Effector CD8-positive, alpha-beta T cell (primary cell): ENCODE measurements at places on chromosomes 5 and 9.

- DNase-seq, result peak; percentile 86
These were observed at the start of gene ZMYND19 for GRCh38 chr9:137590469-137591383. Gene ZMYND19, minus strand, starts transcription at chr9:137590512. Its CDS starts 249 bp downstream, at chr9:137590263.

DNA sequence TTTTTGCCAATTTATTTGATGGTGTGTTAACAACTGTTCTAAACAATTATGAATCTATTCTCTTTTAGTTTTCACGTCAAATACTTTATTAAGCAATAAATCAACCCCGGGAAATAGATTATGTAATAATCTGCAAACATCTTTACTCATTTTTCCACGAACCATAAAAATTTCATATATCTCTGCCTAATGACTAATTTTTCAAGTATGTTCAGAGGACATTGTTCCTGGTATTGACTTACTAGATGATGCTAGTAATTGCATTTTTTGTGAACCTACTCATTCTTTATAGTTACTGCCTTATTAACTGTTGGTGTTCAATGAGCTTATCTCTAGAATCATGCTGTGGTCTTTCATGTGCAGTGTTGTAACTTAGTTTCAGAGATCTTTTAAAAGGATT lies 41.0 kb upstream of the FBN2 start:
- DNase-seq, result no peak

DNA sequence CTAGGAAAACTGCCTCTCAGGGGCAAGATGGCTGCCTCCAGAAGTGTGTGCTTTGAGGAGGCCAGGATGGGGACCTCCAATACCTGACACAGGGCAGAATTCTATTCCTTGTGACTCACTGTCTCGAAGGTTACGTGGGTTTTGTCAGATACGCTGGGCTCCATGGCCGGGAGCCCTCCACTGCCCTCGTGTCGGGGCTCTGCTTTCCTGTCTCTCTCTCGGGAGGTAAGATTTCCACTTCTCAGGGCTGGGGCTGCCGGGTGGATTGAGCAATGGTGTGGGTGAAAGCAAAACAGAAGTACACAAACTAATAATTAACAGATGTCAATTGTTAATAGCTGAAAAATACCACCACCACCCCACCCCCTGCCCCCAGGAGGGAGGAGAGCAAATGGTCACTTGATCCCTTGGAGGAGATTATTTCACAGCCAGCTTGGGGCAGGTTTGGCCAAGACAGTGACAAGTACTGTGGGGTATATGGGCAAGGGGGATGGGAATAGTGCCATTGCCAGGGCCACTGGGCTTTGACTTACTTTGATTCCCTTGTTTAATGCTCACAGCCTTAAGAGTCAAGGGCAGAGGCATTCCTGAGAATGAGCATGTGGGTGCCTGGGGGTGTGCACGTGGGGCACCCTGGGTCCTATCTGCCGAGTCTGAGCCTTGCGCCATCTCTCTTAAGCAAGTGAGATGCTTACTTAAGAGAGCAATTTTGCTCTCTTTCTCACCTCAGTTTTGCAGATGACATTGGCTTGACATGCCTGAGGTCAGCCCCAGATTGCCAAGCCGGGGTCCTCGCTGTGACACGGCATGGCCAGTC lies 28.8 kb upstream of the DAB2IP start:
- no peak for DNase-seq

DNA sequence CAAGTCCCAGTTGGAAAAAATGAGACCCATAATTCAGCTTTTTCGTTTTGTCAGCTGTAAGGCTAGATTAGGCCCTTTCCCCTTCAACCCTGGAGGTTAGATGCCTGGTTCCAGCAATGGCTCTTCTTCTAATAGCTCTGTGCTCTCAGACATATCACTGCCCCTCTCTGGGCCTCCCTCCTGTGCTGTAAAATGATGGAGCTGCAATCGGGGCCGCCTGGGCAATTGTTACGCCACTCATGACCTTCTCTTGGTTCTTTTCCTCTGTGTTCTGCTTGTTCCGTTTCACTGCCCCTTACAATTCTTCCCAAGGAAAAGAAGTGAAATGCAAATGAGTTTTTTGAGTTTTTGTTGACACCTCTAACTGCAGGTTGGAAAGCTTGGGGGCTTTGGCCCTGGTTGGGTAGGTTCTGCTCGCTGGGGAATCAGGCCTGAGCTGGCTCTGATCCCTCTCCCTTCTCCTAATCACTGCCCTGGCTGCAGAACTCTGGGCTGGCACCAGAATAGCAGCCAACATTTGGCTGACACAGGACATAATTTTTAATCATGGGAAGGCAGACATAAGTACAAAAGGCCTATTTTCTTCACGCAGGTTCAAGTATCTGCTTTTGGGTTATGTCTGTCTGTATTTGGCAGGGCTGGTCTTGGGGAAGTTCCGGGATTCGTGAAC lies 110.9 kb downstream of the FOXD1 start:
- DNase-seq, result no peak

GRCh38 chr9:76667521-76667957 lies 96.7 kb upstream of the PCA3 start:
- no peak for DNase-seq

DNA sequence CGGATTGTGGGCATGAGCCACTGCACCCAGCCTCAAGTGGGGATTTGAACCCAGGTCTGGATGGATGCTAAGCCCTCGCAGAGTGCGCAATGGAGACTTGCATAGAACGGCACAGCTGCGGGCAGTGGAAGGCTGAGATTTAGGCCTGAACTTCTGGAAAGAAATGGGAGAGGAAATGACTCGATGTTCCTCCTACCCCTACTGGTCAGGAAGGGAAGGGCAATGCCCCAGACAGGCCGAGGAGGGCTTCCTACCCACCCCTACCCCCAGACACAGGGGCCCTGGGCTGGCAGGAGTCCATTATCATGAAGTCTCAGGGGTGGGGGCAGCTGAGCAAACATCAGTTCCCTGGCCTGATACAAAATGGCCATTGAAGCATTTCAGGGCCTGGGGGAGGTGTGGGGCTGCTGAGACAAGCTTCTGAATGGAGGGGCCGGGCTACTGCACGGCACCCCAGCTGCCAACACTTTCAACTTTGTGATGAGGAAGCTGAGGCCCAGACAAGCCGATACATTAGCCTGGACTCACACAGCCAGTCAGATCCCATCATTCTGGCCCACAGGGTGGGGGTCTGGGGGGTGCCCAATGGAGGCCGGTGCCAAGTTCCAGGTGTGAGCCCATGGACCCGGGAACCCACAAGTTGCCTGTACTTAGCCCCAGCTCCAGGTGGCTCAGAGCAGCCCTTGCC lies 13.5 kb upstream of the WDR38 start:
- DNase-seq, result no peak

DNA sequence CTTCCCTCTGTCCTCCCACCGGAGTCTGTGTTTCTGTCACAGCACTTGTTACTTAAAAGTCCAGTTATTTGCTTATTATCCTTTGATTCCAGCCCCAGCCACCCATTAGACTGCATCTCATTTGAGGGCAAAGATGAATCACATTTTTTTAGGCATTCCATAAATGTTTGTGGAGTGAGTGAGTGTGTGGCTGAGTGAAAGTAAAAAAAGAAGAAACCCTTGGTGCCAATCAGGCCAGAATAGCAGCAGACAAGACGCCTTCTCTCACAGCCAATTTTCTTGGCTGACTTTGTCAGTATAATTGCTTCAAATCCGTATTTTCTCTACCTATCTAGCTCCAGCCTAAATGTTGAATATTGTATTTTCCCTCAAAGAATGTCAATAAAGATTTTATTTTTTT lies 613.0 kb upstream of the WWC1 start:
- DNase-seq, result no peak

DNA sequence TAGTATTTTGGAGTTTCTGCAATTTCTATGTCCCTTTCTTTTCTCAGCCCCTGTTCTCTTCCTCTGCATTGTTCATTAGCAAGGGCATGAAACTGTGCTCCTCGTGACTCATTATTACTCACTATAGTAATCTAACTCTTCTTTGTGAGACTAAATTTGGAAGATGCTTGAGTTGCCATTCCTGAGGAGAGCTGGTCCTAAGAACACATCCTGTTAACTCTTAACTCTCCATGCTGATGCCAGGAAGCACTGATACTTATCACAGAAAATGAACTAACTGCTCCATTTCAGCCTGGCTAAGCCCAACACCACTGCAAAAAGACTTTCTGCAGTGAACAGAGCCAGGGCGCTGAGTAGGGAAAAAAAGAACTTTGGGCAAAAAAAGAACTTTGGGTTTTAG lies 10.6 kb upstream of the CSNK1A1 start:
- no peak for DNase-seq

- no peak for DNase-seq
These were observed 29.6 kb upstream of the CNOT6 start for GRCh38 chr5:180464603-180464970.

DNA sequence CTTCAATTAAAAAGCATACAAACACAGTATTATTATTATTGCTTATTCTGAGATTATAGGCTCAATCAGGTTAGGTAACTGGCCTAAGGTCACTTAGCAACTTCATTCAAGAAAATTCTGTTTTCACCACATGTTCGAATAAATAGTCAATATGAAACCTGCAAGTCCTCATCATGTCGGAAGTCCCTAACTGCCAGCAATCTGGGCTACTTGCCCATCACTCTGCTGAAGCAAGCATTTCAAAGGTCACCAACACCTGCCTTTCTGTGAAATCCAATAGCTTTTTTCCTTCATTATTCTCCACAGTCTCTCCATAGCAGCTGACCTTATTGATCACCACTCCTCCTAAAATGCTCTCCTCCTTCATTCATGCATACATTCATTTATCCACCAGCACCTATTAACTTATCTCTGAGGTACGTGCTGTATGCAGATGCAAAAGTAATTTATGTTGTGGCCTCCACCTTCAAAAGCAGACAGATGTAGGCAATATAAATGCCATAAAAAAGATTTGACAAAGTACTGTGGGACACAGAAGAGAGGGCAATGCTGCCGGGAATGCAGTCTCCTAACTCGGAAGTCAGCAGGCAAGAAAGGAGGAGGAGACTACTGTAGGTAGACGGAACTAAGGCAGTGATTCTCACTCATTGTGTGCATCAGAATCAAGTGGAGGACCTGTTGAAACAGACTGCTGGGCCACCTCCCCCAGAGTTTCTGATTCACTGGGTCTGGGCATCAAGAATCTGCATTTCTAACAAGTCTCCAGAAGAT lies 310.9 kb downstream of the BNC2 start:
- no peak for DNase-seq

DNA sequence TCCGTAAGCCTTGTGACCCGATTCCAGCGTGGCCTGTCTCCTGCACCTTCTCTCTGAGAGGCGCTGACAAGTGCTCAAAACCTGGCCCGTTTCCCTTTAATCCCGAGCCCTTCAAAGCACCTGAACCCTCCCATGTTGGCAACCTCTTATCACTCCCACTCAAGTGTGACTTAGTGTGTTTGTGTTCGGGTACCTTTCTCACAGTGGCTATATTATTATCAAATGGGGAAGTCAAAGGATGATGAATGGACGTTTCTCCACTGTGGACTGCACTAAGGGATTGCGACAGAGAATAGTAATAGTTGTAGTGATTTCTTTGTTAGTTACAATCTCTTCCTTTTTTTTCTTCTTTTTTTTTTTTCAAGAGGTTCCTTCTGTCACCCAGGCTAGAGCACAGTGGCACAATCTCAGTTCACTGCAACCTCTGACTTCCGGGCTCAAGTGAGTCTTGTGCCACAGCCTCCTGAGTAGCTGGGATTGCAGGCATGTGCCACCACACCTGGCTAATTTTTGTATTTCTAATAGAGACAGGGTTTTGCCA lies 65.4 kb upstream of the TNFSF8 start:
- no peak for DNase-seq

- DNase-seq, result no peak
These were observed 575.6 kb upstream of the GRAMD2B start for GRCh38 chr5:125847561-125847960.

DNA sequence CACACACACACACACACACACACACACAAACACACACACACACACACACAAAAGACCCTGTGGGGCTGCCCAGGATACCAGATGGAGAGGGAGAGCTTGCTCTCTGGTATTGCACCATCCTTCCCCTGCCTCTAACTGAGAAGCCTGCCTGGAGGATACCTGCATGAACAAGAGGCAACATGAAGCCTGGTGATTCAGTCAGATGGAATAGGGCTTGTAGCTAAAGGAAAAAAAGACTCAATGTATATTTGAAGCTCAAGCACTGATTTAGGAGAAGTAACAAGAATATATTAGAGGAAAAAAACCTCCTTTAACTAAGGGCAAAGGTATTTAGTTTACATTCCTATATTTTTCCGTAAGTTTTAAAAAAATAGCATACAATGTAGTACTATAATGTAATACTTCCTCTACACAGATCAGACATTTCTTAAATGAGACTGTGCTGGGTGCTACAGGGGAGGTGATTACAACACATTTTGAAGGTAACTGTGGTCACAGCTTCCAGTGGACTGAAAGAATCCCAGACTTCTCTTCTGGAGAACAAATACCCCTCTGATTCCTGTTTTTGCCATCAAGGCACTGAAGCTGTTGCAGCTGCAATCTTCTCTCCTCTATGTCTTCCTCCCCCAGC lies 169.3 kb downstream of the DCP2 start:
- no peak for DNase-seq

GRCh38 chr5:134003817-134004625 lies 754 bp downstream of the VDAC1 start:
- peak; percentile 14 for DNase-seq

DNA sequence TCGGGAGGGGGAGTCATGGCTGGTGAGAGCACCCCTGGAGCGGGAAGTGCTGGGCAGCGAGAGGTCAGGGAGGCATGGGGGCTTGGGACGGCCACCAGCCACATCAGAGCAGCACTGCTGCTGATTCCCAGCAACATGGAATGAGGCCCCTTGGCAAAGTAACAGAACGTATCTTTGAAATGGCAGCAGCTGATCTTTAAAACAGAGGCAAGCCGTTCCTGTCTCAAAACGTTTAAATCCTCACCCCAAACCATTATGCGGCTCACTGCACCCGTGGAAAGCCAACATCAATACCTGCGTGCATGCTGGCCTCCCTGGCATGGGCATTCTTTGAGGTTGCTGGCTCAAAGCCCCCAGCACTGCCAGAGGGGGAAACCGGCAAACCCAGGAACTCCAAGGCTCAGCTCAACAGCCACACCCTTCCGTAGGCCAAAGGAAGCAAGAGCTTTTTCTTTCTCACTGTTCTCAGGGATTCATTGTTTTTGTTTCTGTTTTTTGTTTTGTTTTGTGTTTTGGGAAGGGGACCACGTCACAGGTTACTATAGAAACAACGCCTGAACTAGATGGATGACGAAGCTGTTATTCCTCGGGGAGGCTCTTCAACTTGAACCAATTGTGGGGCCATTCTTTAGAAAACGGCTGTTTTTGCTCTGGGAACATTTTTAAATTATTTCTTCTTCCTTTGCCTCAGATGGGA lies 28.1 kb upstream of the OBP2B start:
- no peak for DNase-seq

DNA sequence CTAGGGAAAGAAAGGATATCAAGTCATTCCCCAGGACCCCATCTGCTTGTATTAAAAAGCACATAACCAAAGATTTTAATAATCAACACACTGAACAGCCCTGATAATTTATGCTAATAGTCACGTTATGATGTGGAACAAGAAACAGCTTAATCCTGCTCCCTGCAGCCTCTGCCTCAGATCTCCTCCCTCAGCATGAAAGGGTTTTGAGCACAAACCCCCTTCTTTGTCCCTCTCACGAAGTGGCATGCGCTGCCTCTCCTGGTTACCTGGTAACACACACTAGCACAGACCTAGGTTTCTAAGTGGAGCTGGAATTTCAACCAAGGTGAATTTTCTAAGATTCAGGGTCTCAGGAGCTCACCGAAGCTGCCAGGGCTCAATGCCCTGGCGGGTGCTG lies 5.1 kb downstream of the IGFBPL1 start:
- DNase-seq, result no peak

GRCh38 chr9:95327239-95327865 lies 9.8 kb upstream of the FANCC start:
- no peak for DNase-seq
